ENCODE measurements at places on chromosomes 5 and 9.

DNA sequence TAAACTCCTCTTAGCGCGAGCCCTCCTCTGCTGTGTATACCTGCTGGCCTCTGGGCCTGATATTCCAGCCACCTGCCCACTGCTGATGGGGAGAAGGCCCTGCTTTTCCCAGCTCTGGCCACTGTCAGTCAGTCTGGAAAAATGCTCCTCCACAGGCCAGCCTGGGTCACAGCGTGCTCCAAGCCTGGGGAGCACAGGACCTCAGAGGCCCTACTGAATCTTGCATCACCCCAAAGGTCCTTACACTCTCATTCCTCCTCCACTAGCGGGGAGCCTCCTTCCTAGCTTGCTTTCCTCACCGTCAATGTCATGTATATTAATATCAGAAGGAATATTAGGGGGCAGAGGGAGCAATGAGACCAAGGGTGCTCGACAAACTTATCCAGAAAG, 73.7 kb downstream of the SHB start:
- DNase-seq, result no peak

DNA sequence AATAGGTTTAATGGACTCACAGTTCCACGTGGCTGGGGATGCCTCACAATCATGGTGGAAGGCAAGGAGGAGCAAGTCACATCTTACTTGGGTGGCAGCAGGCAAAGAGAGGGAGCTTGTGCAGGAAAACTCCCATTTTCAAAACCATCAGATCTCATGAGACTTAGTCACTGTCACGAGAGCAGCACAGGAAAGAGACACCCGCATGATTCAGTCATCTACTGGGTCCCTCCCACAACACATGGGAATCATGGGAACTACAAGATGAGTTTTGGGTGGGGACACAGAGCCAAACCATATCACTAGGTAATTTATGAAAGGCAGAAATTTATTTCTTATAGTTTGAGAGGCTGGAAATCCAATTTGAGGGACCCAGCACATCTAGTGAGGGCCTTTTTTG, 40.0 kb downstream of the MTREX start:
- no peak for DNase-seq

DNA sequence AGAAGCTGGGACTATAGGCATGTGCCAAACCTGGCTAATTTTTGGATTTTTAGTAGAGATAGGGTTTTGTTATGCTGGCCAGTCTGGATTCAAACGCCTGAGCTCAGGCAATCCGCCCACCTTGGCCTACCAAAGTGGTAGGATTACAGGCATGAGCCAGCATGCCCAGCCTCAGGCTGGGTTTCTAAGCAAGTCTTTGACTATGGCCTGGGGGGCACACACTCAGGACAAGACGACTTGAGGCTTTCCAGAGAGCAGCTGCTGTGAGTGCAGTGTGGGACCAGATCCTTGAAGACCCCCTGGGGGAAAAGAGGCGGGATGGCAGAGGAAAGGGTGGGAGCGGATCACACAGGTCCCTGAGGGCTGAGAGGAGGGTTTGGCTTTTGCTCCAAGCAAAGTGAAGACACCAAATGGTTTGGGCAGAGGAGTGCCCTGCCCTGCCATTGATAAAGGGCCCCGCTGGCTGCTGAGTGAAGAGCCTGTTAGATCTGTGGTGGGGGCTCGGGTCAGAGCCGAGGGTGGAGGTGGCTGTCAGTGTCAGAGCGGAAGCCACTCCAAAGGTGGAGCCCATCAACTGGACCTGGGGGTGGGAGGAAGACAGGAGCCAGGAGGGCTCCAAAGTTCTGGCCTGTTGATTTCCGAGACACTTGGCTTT, 46.8 kb upstream of the FUBP3 start:
- no peak for DNase-seq

DNA sequence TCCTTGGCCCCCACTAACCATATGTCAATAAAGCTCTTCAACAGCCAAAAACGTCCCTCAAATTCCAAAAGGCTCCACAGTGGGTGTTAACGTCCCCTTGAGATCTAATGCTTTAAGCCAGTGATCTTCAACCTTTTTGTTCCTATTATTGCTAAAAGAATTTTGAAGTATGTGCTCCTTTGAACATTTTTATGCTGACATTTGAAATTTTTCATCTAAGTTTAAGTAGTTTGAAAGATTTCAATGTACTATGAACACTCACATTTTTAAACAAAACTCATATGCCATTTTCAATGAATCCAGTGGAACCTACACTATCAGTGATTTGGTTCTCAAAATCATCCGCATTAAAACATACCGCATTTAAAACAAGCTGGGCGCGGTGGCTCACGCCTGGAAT, 29.9 kb downstream of the AUH start:
- no peak for DNase-seq

- no peak for DNase-seq
Observed at GRCh38 chr5:67817652-67818051, 397.9 kb upstream of the PIK3R1 start.

DNA sequence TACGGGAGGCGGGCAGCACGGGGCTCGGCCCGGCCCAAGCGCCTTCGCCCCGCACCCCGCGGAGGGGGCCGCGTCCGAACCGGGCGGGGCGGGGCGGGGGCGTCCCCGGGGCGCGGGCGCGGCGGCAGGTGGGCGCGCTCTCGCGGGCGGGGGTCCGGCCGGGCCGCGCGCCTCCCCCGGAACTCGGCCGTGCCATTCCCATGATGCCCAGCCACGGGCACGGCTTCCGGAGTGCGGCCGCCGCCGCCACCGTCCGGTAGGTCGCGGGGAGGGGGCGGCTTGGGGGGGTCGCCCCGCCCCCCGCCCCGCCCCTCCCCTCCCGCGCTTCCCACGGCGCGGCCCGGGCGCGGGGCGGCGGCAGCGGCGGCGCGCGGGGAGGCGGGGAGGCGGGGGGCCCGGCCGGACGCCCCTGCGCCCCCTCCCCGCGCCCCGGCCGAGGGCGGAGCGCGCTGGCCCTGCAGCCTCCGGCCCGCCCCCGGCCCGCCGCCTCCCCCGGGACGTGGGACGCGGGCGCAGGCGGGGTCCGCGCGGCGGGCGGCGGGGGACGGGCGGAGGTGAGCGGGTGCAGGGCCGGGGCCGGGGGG, at the start of gene PPP1R26:
Gene PPP1R26 (plus strand): TSS at position 314 of the 584 bp plus-strand sequence. CDS start 4,729 bp downstream, outside the sequence.
- DNase-seq, result no peak

- no peak for DNase-seq
Observed at GRCh38 chr5:132227235-132227484, 493 bp downstream of the P4HA2 start.

- no peak for DNase-seq
Observed at GRCh38 chr5:115295777-115296123, 704 bp downstream of the CCDC112 start.

Measured in GDM1 (cell line).